ENCODE measurements at places on chromosomes 5 and 9.
A peak's percentile ranks its signal among the peaks of the same experiment; 100 is the strongest.

GRCh38 chr9:18594837-18595236 lies 120.9 kb downstream of the ADAMTSL1 start:
- no peak for DNase-seq

GRCh38 chr5:133290669-133291240 lies 238.9 kb downstream of the HSPA4 start:
- DNase-seq: no peak

DNA sequence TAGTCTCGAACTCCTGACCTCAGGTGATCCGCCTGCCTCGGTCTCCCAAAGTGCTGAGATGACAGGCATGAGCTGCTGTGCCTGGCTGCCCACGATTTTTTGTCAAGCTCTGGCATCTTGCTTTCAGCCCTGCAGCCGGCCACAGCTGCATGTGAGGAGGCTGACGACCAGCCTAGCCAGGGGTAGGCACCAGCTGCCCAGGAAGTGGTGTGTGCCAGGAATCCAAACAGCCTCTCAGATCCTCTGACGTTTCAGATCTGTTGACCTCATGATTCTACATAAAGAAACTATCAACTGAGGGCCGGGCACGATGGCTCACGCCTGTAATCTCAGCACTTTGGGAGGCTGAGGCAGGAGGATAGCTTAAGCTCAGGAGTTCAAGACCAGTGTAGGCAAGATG lies 19.0 kb downstream of the DYNC2I2 start:
- no peak for DNase-seq

DNA sequence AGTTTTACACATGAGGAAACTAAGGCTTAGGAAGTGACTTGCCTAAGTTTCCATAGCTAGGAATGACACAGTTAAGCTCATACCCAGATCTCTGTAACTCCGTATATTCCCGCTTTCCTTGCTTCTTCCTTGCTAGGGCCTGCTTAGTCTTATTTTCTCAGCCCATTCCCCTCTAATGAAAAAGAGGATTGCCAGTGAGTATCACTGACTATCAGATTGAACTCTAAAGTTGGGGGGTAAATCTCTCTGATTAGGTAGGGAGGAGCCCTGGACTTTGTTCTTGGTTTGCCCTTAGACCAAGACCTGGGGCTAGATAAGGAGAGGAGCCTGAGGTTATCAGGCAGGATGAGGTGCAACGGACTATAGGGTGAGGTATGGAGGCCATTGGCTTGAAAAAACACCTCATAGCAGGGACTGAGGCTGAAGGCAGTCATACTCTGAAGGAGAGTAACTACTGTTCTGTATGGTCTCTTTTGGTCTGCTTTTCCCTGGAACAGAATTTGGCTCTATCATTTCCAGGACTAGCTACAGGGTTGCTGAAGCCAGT lies 2.5 kb downstream of the TRIM32 start:
- no peak for DNase-seq

- DNase-seq: no peak
These were observed 117.1 kb upstream of the CCL21 start for GRCh38 chr9:34826999-34827538.

- no peak for DNase-seq
These were observed 37.7 kb downstream of the TPPP start for GRCh38 chr5:655406-655805.

DNA sequence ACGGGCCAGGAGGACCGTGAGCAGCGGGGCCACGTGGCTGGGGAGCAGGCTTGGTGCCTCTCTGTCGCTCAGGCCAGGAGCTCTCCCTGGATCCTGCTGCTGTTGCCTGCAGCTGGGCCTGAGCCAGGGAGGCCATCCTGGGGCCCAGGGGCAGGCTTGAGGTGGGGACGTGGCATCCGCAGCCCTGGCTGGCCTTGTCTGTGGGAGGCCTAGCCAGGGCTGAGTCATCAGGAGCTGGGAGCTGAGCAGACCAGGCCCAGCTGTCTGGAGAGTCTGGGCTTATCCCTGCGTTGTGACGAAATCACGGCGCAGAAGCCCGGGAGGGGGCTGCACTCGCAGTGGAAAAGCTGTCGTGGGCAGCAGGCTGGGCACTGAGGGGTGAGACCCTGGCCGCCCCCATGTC lies 138.8 kb upstream of the COL5A1 start:
- no peak for DNase-seq

DNA sequence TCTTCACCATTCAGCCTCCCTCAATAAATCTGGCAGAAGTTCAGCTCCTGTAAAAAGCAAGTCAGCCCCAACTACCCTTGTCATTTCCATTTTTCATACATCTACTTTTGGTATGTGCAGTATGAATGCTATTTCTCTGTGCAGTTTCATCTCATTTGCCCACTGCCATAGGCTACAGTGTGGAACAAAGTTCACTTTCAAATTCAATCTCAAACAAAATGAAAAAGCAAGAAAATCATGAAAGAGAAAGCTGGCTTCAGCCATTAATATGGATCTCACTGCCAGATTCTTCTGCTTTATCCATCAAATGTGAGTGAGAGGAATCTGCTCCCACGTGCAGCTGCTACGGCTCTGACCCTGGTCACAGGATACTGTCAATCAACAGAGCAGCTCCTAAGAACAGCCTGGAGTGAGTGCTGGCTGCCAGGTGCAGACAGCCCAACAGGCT lies 494.2 kb downstream of the ZNF608 start:
- DNase-seq: no peak

- DNase-seq: peak; percentile 83
These were observed at the start of gene CAMK4 for GRCh38 chr5:111223787-111224560. TSS of gene CAMK4 (plus strand) at chr5:111224384. CDS start at chr5:111224484, 100 bp downstream.

DNA sequence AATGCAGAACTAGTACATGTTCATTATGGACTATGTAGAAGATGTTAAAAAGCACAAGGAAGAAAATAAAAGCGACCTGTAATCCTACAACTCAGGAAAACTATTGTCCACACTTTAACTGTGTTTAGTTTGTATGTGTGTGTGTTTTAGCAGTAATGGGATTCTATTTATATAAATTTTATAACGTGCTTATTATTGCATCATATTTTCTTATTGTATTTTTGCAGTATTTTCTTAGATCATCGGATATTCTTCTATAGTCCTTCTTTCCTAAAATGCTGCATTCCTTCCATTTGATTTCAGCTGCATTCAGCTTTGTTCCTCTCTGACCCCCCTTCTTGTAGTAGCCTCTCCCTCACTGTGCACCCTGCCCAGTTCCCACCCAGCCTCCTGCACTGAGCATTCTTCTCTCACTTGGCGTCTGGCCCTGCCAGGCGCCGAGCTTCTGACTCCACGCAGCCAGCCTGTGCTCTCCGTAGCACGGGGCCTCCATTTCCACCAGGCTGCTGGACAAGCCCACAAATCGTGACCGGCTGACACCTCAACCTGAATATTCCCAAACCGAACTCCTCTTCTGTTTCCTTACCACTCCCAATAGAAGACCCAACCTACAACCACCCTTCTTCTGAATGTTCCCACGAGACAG lies 39.9 kb downstream of the MVB12B start:
- DNase-seq: no peak

GRCh38 chr9:72597181-72597517 lies 75.7 kb downstream of the TMC1 start:
- DNase-seq: no peak

DNA sequence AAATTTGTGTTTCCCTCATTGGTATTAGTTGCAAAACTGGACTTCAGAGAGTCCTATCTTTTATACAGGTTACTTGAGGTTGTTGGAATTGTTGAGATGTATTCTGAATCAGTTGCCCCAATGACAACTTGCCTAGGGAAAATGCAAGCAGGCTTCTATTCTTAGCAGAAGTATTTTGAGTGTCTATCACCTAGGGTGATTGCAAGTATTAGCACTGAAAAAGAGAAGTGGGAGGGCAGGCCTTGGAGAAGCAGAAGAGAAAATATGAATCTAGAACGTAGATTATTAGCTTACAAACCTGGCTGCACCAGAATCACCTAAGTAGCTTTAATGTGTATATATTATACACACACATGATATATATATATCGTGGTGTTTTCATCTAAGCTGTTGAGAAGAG lies 43.2 kb downstream of the ADAMTS12 start:
- DNase-seq: no peak

- no peak for DNase-seq
These were observed 52.1 kb downstream of the TSSK1B start for GRCh38 chr5:113382731-113383130.

- no peak for DNase-seq
These were observed 86.3 kb upstream of the C9orf72 start for GRCh38 chr9:27659571-27659970.

GRCh38 chr5:120808606-120809005 lies 344.5 kb downstream of the PRR16 start:
- no peak for DNase-seq

- no peak for DNase-seq
These were observed 49.1 kb downstream of the ARHGAP26 start for GRCh38 chr5:142819292-142819691.

DNA sequence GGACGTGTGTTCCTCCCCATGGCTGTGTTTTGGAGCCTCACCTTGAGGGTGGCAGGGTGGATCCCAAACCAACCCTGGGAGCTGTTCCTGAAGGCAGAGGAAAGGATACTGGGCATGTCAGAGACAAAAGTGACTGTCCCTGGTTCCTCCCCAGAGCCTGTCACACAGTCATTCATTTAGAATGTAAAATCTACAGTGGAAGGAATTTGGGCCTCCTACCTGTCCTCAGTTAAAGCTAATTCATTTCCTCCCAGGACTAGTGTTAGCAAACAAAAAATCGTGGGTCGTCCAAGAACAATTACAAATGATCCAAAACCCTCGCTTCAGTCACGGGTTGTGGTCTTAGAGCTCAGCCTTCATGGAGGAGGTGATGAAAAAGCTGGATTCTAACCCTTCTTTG lies 83.2 kb downstream of the NDFIP1 start:
- no peak for DNase-seq

DNA sequence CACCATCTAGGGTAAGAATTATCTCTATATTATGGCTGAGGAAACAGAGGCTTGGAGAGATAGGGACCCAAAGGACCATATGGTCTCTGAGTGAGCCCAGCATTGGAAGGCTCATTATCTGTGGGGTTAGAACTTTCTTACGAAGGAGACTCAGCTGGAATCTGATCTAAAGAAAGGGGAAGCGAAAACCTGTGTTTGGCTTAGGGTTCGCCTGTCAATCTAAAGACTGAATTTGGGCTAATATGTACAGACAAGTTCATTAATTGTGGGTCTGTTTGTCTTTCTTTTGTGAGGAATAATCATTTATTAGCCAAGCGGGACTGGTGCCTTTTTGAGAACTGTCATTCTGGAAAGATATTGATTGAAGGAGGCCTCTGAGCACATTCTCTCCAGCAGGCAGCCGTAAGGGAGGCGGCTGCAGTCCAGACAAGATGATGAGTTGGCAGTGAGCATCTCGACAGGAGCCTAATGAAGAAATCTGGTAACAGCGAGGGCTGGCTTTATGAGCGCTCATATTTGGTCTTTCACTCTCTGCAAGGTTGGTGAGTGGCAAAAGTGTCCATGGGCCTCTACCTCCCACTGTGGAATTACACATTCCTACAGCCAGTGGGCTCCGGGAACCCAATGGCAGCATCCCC lies 104.2 kb upstream of the GPR151 start:
- no peak for DNase-seq

DNA sequence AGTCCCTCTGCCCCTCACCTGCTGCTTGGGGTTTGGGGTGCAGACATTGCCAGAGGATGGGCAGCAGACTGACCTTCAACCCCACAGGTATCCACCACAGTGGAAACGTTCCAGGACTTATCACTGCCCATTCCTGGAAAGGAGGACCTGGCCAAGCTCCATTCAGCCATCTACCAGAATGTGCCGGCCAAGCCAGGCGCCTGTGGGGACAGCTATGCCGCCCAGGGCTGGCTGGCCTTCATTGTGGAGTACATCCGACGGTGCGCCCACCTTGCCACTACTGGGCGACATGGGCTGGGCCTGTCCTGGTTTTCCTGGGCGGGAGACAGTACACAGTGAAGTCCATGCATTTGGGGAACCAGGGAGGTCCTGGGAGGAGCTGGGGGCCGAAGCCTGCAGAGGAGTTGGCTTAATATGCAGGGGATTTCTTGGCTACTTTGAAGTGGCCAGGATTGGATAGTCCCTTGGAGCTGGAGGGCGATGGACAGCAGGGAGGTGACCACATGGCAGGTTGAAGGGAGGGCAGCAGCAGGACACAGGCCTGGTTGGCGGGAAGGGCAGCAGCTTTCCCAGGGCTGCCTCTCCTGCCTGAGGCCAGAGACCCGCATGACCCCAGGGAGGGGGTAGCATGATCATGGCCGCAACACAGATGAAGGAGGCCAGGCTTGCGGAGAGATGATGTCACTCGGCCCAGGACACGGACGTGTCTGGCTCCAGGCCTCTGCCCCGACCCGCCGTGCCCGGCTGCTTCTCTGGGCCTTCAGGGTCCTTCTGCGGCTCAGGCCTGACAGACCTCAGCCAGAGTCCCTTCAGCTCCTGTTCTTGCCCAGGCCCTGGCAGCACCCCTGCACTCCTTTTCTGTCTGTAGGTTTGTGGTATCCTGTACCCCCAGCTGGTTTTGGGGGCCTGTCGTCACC lies 34.6 kb downstream of the USP20 start:
- no peak for DNase-seq

- DNase-seq: no peak
These were observed 562.9 kb upstream of the FTMT start for GRCh38 chr5:121288781-121289180.

GRCh38 chr5:14464671-14465070 lies 116.9 kb upstream of the OTULINL start:
- no peak for DNase-seq

DNA sequence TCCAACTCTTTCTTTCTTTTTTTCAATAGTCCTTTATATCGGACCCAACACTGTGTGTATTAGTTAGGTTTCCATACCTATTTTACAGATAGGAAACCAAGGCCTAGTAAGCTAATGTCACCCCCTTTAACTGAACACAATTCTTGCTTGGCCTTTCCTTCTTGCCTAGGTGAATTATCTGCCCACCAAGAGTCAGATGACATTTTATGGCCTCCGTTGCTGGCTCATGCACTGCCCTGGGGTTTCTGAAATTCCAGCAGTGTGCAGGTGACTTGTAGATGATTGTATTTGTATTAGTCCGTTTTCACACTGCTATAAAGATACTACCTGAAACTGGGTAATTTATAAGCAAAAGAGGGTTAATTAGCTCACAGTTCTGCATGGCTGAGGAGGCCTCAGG lies 293.8 kb downstream of the GAS1 start:
- no peak for DNase-seq

GRCh38 chr5:126003309-126003708 lies 419.9 kb upstream of the GRAMD2B start:
- no peak for DNase-seq

Data from T-helper 22 cell (primary cell).